IPS DF 6.9 (cell line): ENCODE measurements at places on chromosomes 1 and 21.

GRCh38 chr1:13801655-13802486 is 101.9 kb downstream of the PRDM2 start:
- DNase-seq = no peak

DNA sequence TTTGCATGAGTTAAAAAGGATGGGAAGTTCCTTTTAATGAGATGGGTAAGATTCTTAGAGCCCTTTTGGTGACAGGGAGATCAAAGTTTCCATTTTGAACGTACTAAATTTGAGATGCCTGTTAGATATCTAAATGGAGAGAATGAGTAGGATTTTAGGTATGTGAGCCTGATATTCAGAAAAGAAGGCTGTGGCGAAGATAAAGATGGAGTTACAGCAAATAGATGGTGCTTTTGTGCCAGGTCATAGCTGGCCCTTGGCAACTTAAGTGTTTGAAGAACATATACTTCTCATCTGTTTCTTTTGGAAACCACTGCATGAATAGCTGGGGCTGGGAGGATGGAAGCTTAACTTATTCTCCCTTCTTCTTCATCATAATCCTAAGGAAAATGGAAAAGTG is 282.5 kb downstream of the PTBP2 start:
- no peak for DNase-seq

DNA sequence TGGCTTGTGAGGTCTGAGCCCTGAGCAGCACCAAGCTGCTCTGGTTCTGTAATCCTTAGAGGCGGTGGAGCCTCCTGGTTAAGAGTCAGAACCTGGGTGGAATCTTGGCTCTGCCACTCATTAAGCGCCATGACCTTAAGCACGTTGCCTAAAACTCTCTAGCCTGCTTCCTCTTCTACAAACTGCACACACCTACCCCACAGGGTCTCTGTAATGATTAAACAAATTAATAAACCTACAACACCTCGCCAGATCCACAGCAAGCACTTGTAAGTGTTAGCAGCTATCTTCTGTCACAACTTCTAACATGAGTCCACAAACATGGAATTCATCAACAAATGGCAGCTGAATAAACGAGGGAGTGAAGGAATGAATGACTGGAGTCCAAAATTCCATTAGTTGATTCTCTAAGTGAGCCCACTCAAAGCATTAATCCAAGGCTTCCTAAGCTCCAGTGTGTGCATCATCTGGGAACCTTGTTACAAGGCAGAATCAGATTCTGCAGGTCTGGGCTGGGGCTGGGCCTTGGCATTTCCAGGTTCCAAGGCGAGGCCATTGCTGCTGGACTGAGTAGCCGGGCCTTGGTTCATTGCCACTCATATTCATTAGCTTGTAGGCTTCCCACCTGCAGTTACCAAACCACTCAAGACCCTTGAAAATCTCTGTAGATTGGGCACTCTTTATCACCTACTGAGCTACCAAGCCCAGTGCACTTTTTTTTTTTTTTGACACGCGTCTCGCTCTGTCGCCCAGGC is 168.6 kb downstream of the HIVEP3 start:
- no peak for DNase-seq

DNA sequence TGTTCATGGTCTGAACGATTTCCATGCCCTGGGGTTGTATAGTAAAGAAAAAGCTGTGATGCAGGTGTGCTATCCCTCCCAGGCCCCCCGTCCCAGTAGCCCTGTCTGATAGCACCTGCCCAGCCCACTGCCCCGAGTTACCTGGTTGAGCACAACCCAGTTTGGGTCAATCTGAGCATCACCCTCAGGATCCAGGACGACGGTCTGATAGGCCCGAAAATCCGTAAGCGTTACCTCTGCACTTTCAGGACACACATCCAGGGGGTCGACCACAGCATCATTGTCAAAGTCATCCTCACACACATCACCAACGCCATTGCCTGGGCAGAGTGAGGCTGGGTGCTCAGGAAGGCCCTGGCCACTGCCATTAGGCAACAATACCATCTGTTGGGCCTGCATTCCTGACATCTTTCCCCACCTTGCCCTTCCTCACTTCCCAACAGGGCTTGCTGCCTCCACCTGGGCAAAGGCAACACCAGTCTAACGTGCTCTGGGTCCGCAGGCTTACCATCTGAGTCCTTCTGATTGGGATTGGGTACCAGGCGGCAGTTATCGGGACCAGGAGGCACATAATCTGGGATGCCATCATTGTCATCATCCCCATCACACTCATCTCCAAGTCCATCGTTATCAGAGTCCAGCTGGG is 9.7 kb downstream of the THBS3 start:
- no peak for DNase-seq

DNA sequence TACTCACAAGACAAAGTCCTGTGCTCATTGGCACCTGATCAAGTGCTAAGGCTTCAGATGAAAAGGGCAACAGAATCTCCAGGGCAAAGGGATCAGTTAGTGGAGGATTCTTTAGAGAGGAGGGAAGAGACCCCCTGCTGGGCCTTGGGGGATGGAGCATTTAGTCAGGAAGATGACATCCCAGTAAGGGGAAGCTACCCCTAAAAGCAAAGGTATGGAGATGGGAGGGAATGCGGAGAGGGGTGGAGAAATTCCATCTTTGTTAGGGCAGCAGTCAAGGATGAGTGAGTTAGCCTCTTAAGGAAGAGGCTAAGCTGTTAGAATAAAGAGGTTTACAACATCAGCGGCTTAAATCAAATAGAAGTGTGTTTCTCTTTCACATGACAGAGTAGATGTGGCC is 67.4 kb downstream of the ST6GALNAC3 start:
- peak; percentile 5 for DNase-seq

DNA sequence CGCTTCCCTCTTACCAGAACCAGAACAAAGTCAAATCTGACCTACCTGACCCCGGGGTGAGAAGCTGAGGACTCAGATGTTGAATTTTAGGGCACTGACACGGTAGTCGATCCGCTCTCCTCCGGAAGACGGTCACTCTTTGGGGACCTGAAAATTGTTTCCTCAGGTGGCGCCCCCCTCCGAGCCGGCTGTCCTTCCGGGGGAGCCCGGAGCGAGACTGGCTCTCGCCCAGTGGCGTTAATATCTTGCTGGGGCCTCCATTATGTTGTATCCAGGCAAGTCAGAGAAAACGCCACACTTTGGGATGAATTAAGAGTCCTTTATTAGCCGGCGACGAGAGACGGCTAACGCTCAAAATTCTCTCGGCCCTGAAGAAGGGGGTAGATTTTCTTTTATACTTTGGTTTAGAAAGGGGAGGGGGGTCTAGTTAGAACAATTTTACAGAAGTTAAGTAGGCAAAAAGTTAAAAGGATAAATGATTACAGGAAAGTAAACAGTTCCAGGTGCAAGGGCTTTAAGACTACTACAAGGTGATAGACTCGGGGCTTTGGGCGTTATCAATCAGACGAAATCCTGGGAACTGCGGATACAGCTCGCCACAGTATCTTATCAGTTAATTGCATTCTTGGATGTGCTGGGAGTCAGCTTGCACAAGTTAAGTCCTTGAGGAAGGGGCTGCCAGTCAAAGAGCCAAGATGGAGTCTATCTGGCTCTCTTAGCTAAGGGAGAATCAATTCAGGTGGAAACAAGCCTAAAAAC is 269.5 kb downstream of the DSCAM start:
- no peak for DNase-seq

GRCh38 chr1:221663321-221663720 is 78.6 kb downstream of the DUSP10 start:
- DNase-seq = no peak

DNA sequence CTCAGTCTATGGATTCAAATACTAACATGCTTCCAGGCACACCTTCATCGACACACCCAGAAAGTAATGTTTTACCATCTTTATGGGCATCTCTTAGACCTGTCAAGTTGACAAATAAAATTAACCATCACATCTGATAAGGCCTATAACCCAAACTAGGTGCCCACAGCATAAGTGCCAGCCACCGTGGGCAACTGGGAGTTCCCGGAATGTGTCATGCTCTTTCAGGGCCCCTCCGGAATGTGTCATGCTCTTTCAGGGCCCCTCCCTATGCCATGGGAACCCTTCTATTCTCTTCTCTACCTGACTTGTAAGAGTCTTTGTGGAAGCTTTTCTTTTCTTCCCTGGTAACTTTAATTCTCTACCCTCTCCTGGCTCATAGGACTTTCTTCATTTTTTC is 26.6 kb downstream of the KRTAP24-1 start:
- DNase-seq = no peak

GRCh38 chr1:188958461-188959115 is 1519.1 kb downstream of the BRINP3 start:
- DNase-seq = no peak

DNA sequence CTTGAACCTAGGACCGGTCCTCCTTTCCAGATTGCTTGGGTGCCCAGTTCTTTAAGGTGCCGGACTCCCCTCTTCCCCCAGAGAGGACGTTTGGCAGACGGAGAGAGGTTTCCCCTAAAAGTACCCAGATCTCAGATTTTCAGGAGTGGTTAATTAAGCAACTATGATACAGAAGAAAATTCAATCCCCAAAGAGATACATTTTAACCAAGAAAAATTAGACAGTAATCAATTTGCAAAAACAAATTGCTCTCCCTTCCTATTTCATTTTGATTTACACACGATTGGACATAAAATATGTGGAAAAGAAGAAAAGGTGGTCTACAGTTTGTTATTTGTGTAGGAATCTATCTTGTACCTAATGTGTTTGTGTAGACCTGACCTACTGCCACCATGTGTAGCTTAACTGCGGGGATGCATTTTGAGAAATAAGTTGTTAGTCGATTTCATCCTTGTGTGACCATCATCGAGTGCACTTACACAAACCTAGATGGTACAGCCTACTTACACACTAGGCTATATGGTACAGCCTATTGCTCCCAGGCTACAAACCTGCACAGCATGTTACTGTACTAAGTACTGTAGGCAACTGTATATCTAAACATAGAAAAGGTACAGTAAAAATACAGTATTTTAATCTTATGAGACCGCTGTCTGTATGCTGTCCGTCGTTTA is 755 bp downstream of the RPAP2 start:
- no peak for DNase-seq
